Stimulated activated CD4-positive, alpha-beta T cell treated with anti-CD3 and anti-CD28 coated beads, Interleukin-1b, Interleukin-23, amount 100 ng/mL, for 4 hours (primary cell): ENCODE measurements at places on chromosomes 3 and 15.

GRCh38 chr3:98343647-98344507, 9.8 kb upstream of the OR5K4 start:
- DNase-seq = no peak

- DNase-seq = no peak
Observed at GRCh38 chr3:153973722-153974265, 147.4 kb upstream of the ARHGEF26 start.

DNA sequence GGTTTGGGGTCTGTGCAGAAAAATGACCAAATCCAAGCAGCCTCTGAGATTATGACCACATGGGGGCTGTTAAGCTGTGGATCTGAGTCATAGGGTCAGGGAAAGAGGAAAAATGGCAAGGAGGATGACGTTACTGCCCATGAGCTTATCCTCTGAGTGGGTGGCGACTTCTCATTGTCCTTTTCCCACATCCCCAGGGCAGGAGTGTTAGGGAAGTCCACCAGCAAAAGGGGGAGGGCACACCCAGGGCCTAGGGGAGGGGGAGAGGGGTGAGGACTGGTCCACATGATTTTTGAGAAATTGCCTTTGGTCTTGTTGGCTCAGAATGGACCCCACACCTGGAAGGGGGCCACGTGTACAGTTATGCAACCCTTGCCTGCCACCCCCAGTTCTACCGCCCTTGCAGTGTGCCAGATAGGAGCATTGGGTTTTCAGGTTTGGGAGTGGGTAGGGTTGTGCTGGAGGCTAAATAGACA, 2.6 kb downstream of the CD276 start:
- no peak for DNase-seq

- DNase-seq = no peak
Observed at GRCh38 chr15:60340207-60340921, 57.4 kb downstream of the ANXA2 start.
